ENCODE measurements at places on chromosomes 4 and X.
A peak's percentile ranks its signal among the peaks of the same experiment; 100 is the strongest.

- H3K27ac ChIP-seq, result no peak overlapping the region
- no peaks in the 10 kb centered on the region for H3K36me3 ChIP-seq
- H3K27me3 ChIP-seq, result no peaks in the 10 kb centered on the region
- H3K4me3 ChIP-seq, result no peak overlapping the region
- H3K4me1 ChIP-seq, result no peaks in the 10 kb centered on the region
These were observed 31.3 kb downstream of the DRD5 start for GRCh38 chr4:9812501-9813340.

GRCh38 chrX:80266979-80267378 is 153.3 kb upstream of the TENT5D start:
- H3K36me3 ChIP-seq, result no peaks in the 10 kb centered on the region
- no peaks in the 10 kb centered on the region for H3K4me1 ChIP-seq
- H3K27me3 ChIP-seq, result no peaks in the 10 kb centered on the region
- DNase-seq, result no peak

- no peak overlapping the region for H3K27ac ChIP-seq
- peaks cover 31% of the 10 kb centered on the region for H3K36me3 ChIP-seq
- H3K27me3 ChIP-seq, result no peaks in the 10 kb centered on the region
- no peaks in the 10 kb centered on the region for H3K4me1 ChIP-seq
- no peak overlapping the region for H3K4me3 ChIP-seq
These were observed 87.8 kb downstream of the FIP1L1 start for GRCh38 chr4:53465281-53465680.

DNA sequence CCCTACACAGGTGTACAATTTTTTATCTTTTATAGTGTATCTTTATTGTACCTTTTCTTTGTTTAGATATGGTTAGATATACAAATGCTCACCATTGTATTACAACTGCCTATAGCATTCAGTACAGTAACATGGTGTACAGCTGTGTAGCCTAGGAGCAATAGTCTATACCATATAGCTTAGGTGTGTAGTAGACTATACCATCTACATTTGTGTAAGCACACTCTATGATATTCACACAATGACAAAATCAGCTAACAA is 80.3 kb downstream of the FAM13A start:
- H3K4me1 ChIP-seq, result no peaks in the 10 kb centered on the region
- H3K27me3 ChIP-seq, result no peaks in the 10 kb centered on the region
- no peak overlapping the region for H3K4me3 ChIP-seq
- H3K36me3 ChIP-seq, result no peaks in the 10 kb centered on the region
- DNase-seq, result no peak

GRCh38 chr4:76556452-76556851 is 121.4 kb downstream of the SHROOM3 start:
- no peak for DNase-seq
- H3K27ac ChIP-seq, result no peak overlapping the region
- no peak overlapping the region for H3K4me3 ChIP-seq
- no peaks in the 10 kb centered on the region for H3K4me1 ChIP-seq

DNA sequence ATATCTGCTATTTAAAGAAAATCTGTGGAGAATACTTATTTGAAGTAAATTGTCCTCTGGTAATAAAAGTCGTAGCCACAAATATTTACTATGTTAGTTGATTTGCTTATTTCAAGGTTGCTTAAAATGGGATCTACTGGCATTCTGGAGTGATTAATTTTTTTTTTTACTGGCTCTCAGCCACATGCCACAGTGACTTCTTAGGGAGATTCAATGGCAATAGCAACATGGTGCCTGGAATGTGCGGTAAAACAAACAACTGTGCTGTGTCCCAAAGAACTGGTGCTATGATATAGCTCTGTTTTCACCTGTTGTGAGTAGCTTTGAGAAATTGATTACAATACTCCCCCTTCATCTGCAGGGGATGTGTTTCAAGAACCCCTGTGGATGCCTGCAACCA is 324.3 kb downstream of the GPAT3 start:
- no peak overlapping the region for H3K4me3 ChIP-seq
- H3K27ac ChIP-seq, result no peak overlapping the region
- no peaks in the 10 kb centered on the region for H3K36me3 ChIP-seq
- H3K27me3 ChIP-seq, result no peaks in the 10 kb centered on the region
- no peak for DNase-seq

GRCh38 chrX:10988653-10989052 is 122.5 kb upstream of the HCCS start:
- H3K27me3 ChIP-seq, result no peaks in the 10 kb centered on the region
- no peaks in the 10 kb centered on the region for H3K4me1 ChIP-seq
- no peak for DNase-seq
- H3K4me3 ChIP-seq, result no peak overlapping the region
- H3K36me3 ChIP-seq, result no peaks in the 10 kb centered on the region

DNA sequence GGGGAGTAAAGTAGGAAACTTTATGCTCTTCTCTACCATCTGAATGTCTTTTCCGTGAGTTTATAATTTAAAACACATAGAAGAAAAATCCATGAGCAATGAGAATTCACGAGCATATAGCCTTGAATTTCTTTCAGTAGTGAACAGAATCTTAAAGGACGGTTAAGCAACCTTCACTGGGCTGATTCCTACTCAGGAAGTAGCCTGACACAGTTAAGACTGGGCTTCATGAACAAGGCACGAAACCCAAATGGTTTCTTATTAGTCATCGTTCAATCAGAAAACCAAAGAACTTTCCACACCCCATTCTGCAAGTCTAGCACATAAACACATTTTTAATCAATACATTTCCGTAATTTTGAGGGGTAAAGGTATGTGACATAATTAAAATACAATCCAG is 95.8 kb downstream of the SH3KBP1 start:
- no peaks in the 10 kb centered on the region for H3K36me3 ChIP-seq
- no peaks in the 10 kb centered on the region for H3K4me1 ChIP-seq
- no peak for DNase-seq
- H3K27me3 ChIP-seq, result no peaks in the 10 kb centered on the region
- H3K4me3 ChIP-seq, result no peak overlapping the region
- no peak overlapping the region for H3K27ac ChIP-seq

GRCh38 chr4:55258152-55258865 is 87.7 kb upstream of the SRD5A3 start:
- DNase-seq, result no peak
- no peaks in the 10 kb centered on the region for H3K27me3 ChIP-seq
- H3K4me1 ChIP-seq, result no peaks in the 10 kb centered on the region
- H3K36me3 ChIP-seq, result no peaks in the 10 kb centered on the region
- no peak overlapping the region for H3K4me3 ChIP-seq

GRCh38 chr4:4945021-4945420 is 74.2 kb downstream of the CYTL1 start:
- H3K4me1 ChIP-seq, result no peaks in the 10 kb centered on the region
- no peak for DNase-seq
- no peaks in the 10 kb centered on the region for H3K36me3 ChIP-seq
- no peak overlapping the region for H3K27ac ChIP-seq
- H3K27me3 ChIP-seq, result peaks cover 3% of the 10 kb centered on the region

DNA sequence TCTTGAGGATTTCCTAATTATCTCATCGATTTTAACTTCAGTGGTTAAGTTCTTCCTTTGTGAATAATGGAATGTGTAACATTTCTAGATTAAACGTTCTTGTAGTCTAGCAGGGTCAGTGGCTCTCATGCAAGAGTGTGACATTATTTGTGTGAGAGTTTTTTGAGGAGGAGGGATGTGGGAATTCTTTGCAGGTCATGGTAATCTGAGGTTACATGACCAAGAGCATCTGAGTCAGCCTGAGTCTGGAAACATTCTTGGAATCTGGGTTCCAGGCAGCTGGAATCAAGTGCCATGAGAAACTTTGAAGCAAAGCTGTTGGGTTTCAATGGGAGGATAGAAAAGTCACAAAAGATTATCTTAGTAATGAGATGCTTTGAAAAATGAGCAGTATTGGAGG is 49.5 kb downstream of the GK start:
- H3K36me3 ChIP-seq, result no peaks in the 10 kb centered on the region
- no peak overlapping the region for H3K27ac ChIP-seq
- no peak overlapping the region for H3K4me3 ChIP-seq
- no peaks in the 10 kb centered on the region for H3K27me3 ChIP-seq
- no peak for DNase-seq

DNA sequence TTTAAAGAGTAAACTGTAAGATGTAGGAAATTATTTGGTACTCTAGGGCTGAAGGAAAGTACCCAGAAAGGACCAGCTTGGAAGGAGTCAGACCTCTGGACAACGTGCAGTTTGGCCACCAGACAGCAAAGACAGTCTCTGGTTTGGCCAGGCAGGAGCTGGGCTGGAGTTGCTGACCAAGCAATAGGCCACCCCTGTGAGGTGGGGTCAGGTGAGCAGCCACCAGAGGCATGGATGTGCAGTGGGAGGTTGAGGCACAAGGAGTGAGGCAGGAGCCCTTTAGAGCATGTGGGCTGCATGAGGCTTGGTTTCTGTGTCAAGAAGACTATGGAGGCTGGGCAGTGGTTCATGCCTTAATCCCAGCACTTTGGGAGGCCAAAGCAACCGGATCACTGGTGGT is 17.7 kb upstream of the MRFAP1 start:
- no peaks in the 10 kb centered on the region for H3K4me1 ChIP-seq
- H3K36me3 ChIP-seq, result no peaks in the 10 kb centered on the region
- no peak overlapping the region for H3K4me3 ChIP-seq
- no peaks in the 10 kb centered on the region for H3K27me3 ChIP-seq
- no peak for DNase-seq

DNA sequence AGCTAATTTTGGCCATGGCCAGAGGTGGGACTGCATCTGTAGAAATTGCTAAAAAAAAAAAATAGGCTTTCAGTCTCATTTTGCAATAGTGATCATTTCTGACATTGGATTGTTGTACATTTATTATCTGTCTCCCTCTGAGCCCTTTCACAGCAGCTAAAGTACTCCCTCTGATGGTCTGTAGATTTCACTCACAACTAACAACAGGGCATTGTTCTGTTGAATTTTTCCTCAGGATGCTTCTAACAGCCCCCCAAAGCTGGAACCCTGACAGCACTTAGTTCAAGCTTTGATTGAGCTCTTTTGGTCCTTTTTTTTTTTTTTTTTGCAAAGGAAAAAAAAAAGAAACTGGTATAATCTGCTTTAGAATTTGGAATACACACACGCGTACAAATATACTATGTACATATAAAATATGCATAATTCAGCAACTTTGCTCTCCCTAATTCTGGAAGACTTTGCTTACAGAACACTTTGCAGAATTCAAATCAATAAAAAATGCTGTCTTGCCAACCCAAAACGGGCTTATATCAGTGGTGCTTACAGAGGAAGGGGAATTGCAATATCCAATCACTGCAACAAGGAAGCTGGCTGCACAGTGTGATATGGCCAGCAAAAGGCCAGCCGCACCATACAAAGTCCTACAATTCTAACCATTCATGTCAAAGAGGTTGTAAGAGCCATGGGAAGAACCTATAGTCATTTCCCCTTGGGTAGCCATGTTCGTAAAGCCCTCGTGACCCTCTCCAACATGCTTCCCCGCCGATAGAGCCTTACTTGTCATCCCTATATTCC is 406.4 kb downstream of the SMARCA1 start:
- no peak overlapping the region for H3K27ac ChIP-seq
- H3K4me1 ChIP-seq, result no peaks in the 10 kb centered on the region
- H3K27me3 ChIP-seq, result no peaks in the 10 kb centered on the region
- no peak for DNase-seq
- no peaks in the 10 kb centered on the region for H3K36me3 ChIP-seq

GRCh38 chr4:48795108-48795507 is 15.0 kb upstream of the FRYL start:
- H3K27ac ChIP-seq, result no peak overlapping the region
- no peaks in the 10 kb centered on the region for H3K36me3 ChIP-seq
- no peak for DNase-seq
- no peaks in the 10 kb centered on the region for H3K27me3 ChIP-seq

- H3K4me1 ChIP-seq, result peaks cover 16% of the 10 kb centered on the region
- H3K27ac ChIP-seq, result no peak overlapping the region
- H3K27me3 ChIP-seq, result no peaks in the 10 kb centered on the region
- no peak overlapping the region for H3K4me3 ChIP-seq
- no peak for DNase-seq
These were observed 205.1 kb downstream of the STPG2 start for GRCh38 chr4:97938141-97938540.

DNA sequence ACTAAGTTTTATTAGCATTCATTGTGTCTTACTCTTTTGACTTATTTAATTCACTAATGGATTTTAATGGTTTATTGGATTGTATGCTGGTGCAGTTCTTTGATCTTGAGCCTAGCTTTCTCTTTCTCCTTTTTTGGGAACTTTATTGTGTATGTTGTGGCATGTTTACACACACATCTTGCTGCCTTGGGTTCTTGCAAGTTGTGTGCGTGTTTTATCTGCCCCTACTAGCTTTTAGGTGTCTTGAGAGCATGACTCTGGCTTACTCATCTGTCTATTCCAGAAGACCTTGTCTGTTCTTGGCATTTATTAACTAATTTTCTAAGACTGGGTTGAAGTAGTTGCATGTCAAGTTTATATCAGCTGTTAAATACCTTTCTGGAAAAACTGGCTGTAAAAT is 2.7 kb downstream of the TMEM165 start:
- DNase-seq, result no peak
- peak overlapping the region; percentile 82 for H3K27ac ChIP-seq
- H3K27me3 ChIP-seq, result no peaks in the 10 kb centered on the region
- peaks cover 15% of the 10 kb centered on the region for H3K4me1 ChIP-seq

- no peak overlapping the region for H3K4me3 ChIP-seq
- H3K27ac ChIP-seq, result peak overlapping the region; percentile 55
- peaks cover 8% of the 10 kb centered on the region for H3K36me3 ChIP-seq
These were observed 77.5 kb downstream of the MSN start for GRCh38 chrX:65744965-65745364.

DNA sequence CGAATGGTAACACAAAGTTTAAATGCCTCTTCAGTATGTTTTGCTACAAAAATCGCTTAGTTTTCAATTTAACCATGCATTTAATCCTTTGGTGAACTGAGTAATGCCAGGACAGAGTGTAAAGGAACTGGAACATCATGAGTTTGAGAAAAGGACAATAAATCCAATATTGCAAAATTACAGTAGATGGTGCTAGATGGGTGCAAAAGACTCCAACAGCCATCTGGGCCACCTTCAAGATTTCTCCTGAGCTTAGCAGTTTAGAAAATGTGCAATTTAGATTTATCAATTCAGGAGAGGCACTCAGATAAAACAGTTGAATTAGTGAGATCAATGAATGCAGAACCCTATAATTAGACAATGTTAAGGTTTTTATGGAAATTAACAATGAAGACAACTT is 33.2 kb upstream of the MID1IP1 start:
- no peaks in the 10 kb centered on the region for H3K4me1 ChIP-seq
- no peak overlapping the region for H3K4me3 ChIP-seq
- DNase-seq, result no peak
- H3K27ac ChIP-seq, result no peak overlapping the region

DNA sequence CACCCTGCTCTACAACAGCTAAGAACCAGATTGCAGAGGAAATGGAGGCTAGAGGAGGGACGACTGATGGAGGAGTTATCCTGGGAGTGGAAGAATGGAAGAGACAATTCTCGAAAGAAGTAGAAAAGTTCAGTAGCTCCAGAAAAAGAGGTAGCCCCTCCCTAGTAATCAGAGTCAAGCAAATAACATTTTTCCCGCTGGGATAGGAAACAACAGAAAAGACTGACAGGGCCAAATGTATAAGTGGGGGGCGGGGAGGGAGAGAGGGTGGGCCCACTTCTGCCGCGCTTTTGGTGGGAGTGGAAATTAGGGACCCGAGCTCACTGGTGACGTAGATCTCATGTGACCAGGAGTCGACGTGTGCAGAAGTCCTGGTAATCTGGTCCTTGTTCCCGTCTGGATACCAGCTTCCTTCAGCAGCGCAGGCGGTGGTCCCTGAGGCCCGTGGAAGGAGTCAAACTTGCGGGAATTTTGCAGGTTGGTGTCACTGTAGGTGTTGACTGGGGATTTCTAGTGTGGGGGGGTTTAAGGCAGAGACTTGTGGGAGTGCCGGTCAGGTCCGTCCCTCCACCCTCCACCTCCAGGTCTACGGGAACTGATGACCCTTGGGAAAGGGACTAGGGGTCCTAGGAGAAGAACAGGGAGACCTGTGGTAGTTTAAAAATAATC is at the start of gene TCEAL9:
Gene TCEAL9 (plus strand): TSS at position 377 of the 669 bp plus-strand sequence. CDS start 1,179 bp downstream, outside the sequence.
- H3K4me3 ChIP-seq, result peak within 1 kb of the TSS; percentile 70
- H3K4me1 ChIP-seq, result no peaks in the 10 kb centered on the region
- H3K36me3 ChIP-seq, result peaks cover 7% of the 10 kb centered on the region
- no peak for DNase-seq
- peak within 1 kb of the TSS; percentile 56 for H3K27ac ChIP-seq
- no peaks in the 10 kb centered on the region for H3K27me3 ChIP-seq
